SK-N-DZ (cell line): ENCODE measurements at places on chromosomes 6 and 20.

- DNase-seq = no peak
These were observed 580.3 kb upstream of the GJE1 start for GRCh38 chr6:141552463-141552862.

DNA sequence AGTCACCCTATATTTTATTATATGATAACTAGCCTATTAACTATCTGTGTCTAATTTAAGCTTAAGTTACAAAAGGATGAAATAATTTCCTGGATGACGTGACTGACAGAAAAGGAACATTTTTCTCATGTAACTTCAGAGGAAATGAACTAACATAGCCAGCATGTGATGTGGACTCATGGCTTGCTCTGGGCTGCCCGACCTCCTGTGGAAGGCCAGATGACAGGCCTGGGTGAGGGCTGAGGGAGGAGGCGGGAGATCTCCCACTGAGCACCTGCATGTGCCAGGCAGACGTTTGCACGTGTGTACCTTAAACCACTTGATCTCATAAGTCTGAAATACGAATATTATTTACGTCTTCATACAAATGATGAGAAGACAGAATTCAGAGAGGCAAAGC lies 321.1 kb downstream of the SYNE1 start:
- no peak for DNase-seq

DNA sequence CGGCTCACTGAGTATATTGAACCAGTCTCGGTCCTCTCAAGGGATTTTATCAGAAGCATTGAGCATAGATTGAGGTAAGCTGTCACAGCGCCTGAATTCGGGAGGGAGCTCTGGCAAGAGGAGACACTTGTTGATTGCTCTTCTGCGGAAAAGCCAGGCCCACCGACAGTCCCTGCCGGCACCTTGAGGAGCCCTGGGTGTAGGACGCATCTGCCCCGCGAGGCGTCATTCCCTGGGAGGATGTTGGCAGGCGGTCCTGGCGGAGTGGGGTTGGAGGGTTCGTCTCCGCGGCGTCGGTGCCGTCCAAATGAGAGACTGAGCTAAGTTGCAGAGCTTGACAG lies 843 bp downstream of the FBXO9 start:
- DNase-seq = peak; percentile 49

DNA sequence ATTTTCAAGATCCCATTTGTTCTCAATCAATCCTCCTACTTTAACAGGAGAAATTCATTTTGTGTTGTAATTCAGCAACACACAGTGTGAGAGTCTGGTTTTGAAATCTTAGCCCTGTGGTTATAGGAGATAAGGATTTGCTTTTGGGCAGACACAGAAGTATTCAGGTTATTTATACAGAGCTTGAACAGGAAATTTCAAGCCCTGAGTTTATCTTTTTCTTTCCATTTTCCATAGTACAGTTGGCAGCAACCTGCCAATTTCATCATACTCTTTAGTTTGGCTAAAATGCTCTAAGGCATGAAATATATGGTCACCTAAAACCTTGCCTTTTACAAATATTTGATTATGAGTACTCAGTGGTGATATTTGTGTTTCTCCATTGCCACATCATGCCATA lies 41.4 kb downstream of the PKIB start:
- DNase-seq = no peak

DNA sequence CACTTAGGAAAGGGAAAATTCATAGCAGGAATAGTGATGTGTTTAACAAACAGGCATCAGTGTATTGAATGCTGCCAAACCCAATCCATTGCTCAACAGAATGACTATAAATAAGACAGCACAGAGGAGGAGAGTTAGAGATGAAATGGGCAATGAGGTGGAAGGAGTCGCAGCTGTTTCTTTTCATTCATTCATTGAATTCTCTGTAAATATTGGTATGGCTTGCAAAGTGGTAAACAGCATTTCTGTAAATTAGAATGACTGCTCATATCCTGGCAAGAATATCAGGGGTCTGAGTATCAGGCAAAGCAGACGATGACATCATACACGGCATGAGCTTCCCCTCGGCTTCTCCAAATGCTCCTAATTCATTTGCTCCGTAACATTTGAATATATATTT lies 703.6 kb upstream of the SLC35B3 start:
- DNase-seq = no peak

GRCh38 chr6:137866200-137866913 lies 702 bp upstream of the TNFAIP3 start:
- DNase-seq = peak; percentile 10

DNA sequence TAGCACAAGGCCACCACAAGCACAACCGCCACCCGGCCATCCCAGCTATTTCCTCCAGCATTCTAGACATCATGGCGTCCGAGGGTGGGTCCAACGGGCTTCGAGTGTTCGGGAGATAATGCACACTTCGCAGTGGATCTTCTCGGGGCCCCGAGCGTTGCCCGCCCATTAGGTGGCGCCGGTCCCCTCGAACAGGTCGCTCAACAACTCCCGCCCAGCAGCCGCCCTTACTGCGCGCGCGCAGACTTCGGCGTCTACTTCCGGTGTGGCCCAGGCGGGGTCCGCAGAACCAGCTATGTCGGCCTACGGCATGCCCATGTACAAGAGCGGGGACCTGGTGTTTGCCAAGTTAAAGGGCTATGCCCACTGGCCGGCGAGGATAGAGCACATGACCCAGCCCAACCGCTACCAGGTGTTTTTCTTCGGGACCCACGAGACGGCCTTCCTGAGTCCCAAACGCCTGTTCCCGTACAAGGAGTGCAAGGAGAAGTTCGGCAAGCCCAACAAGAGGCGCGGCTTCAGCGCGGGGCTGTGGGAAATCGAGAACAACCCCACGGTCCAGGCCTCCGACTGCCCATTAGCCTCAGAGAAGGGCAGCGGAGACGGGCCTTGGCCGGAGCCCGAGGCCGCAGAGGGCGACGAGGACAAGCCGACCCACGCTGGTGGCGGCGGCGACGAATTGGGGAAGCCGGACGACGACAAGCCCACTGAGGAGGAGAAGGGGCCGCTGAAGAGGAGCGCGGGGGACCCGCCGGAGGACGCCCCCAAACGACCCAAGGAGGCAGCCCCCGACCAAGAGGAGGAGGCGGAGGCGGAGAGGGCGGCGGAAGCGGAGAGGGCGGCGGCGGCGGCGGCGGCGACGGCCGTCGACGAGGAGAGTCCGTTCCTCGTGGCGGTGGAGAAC lies at the start of gene HDGFL1:
HDGFL1 (plus strand) TSS at position 286 of the 904 bp plus-strand sequence; CDS start at position 296, 10 bp downstream.
- DNase-seq = no peak

DNA sequence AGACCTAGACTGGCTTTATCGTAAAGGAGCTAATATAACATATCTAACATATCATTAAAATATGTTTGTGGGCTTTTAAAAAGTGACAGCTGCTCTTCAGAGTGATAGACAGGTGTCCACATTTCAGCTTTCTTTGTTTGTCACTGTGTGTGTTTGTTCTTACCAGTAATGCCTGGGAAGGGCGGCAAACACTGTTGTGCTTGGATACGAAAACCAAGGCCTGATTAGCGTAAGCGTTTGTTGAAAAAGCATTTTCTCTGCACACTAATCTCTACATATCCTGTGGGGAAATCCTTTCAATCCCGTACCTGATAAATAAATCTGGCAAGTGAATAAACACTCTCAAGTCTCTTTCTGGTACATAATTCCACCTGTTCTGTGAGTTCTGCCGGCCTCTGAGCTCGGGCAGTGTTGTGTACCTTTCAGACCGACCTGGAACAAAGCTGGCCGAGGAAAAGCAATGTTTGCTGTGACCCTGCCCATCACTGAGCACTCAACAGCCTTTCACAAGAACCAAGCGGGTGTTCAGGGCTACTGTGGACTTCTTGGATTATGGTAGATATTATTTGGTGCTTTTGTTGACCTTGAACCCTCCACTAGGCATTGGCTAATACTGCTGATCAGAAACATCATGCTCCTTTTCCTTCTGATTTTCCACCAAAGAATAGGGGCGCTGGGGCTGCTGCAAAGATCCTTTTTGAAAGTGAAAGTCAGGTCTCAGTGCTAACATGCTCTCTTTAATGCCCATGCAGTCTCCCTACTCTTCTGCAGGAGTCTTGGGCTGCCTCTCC lies 100.4 kb downstream of the CD83 start:
- DNase-seq = no peak

GRCh38 chr6:127058027-127058426 lies 60.4 kb upstream of the RSPO3 start:
- no peak for DNase-seq

DNA sequence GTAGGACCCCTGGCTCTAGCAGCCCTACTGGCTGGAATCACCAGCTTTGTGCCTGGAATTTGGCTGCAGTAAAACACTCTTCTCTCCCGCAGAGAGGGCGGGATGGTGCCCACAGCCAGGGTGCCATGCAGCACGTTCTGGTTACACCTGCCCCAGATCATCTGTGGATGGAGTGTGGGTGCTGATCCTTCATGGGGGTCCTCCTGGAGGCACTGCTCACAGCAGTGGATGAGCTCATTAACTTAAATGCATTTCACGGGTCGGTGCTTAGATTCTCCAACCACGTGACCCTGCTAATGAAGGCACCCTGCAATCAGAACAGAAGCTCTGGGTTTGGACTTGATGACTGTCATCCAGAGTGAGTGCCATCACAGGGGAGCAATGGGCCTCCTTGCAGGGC lies 138.6 kb upstream of the AFDN start:
- no peak for DNase-seq

GRCh38 chr20:14189794-14190402 lies 147.5 kb downstream of the FLRT3 start:
- peak; percentile 48 for DNase-seq

- no peak for DNase-seq
These were observed 36.3 kb downstream of the CDH4 start for GRCh38 chr20:61288331-61288784.

GRCh38 chr6:134642819-134643218 lies 307.1 kb downstream of the ALDH8A1 start:
- no peak for DNase-seq

GRCh38 chr6:44699851-44700250 lies 312.3 kb downstream of the CDC5L start:
- DNase-seq = no peak

DNA sequence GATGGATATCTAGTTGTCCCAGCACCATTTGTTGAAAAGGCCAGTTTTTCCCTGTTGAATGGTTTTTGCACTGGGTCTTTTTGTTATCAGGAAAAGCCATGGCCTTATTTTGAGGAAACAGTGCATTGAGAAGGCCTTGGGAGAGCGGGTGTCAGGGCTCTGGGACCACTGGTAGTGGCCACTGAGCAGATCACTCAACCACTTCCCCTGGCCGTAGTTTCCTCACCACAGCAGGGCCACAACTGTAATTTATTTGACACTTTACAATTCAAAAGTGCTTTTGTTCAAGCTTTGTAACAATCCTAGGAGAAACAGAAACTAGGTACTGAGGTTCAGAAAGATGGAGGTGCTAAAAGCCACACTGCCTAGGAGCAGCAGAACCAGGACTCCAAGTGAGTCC lies 281.8 kb downstream of the GMDS start:
- no peak for DNase-seq

DNA sequence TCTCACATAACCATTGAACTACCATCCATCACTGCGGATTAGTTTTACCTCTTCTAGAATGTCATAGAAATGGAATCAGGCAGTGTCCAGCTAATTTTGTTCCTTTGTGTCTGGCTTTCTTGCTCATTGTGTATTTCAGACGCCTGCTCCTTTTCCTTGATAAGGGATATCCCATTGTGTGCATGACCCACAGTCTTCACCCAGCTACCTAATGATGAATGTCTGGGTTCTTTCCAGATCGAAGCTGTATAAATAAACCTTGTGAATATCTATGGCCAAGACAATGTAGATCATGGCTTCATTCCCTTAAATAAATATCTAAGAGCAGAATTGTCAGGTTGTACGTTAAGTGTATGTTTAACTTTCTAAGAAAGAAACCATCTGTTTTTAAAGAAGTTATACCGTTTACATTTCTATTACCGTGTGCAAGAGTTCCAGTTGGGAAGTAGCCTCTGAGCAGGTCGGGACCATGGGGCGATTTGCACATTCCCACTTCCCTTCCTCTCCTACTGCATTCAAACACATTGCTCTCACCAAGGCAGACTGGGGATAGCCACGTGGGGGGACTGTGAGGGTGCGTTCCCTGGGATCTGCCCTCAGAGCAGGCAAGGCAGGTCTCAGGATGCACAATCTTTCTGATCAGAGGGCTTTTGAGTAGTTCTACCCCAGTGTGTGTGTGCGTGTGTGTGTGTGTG lies 13.1 kb downstream of the CD93 start:
- DNase-seq = no peak

- DNase-seq = no peak
These were observed 82.1 kb upstream of the HEY2 start for GRCh38 chr6:125667326-125667725.

GRCh38 chr6:132969196-132969595 lies 154.8 kb downstream of the RPS12 start:
- no peak for DNase-seq

DNA sequence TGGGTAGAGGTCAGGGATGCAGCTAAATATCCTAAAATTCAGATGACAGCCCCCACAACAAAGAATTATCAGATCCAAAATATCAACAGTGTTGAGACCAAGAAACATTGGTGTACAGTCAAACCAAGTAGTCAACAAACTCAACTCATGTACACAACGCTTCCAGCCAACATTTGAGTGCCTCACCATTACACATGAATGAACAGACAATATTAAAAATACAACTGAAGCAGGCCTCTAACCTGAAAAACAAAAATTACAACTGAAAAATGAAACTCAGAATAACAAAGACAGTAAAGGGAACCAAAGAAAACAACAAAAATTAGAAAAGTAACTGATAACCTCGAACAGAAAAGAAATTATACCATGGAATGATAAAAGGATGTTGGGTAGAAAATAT lies 46.2 kb downstream of the HACE1 start:
- DNase-seq = no peak

DNA sequence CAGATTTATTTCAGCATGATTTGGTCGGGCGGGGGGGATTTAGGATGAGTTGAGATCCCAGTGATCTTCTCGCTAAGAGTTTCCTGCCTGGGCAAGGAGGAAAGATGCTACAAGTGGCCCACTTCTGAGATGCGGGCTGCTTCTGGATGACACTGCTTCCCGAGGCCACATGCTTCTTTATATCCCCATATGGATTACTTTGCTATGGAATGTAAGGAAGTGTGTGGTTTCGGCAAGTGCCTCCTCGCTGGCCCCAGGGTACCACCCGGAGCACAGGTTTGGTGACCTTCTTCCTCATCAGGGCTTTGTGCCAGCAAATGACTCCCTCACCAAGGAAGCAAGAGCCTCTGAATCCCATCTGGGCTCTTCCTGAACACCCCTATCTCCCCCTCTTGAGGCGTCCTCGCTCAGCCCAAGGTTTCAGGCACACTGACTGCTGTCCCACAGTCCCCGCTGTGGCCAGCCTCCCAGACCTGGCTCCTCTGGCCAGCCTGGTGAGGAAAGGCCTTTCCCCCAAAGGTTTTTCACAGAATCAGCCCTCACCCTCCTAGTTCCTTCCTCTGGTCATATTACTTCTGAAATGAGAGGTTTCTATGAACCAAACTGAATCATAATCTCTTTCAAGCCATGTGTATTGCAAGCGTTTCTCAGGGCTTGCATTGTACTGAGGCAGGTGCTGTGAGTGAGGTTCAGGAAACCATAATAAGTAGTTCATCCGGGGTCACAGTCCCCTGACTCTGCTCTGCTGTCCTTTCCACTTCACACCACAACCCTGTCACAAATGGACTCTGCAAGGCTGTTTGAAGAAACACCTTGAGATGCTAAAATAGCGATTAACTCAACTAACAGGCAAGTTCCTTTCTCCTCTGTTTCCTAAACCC lies 41.7 kb upstream of the IL17A start:
- no peak for DNase-seq

- DNase-seq = no peak
These were observed 38.8 kb downstream of the LYRM2 start for GRCh38 chr6:89599727-89600126.
